Parietal lobe (tissue), 2 donors: ENCODE measurements at places on chromosomes 1 and 21. TPM values are rescaled to one million over a fixed set of nuclear protein-coding genes. Genes with fewer than 3 reads are reported as not detected.

SPATC1L gene
- total RNA-seq = 10.3 TPM

CFAP126 gene
- not detected for total RNA-seq

BCAN gene
- total RNA-seq = 94.8 TPM

LMO4 gene
- total RNA-seq = 369 TPM

PCAT6 gene
- total RNA-seq = not detected

GPR61 gene
- 5.9 TPM for total RNA-seq

MCOLN3 gene
- not detected for total RNA-seq

FMO4 gene
- 1.9 TPM for total RNA-seq

CR1L gene
- total RNA-seq = not detected

DIRAS3 gene
- 1.9 TPM for total RNA-seq

GJA9 gene
- not detected for total RNA-seq

FAM163A gene
- 0.31 TPM for total RNA-seq

LCE2B gene
- total RNA-seq = not detected

KRTAP10-8 gene
- not detected for total RNA-seq

PTGER3 gene
- 0.94 TPM for total RNA-seq

EXO1 gene
- 5.0 TPM for total RNA-seq

GJC2 gene
- 1.3 TPM for total RNA-seq

FMO3 gene
- total RNA-seq = not detected

POTED gene
- total RNA-seq = not detected

ZNF281 gene
- total RNA-seq = 44.4 TPM

SAMD11 gene
- total RNA-seq = not detected

CAMSAP2 gene
- 146 TPM for total RNA-seq

AMY2A gene
- not detected for total RNA-seq

CLK2 gene
- total RNA-seq = 46.3 TPM

OR2G6 gene
- total RNA-seq = not detected

WLS gene
- 45.4 TPM for total RNA-seq

MANEAL gene
- total RNA-seq = 41.0 TPM

BEST4 gene
- total RNA-seq = 0.94 TPM
